ENCODE measurements at places on chromosomes 6 and 20.

GRCh38 chr20:14616003-14616402, 278.6 kb upstream of the FLRT3 start:
- DNase-seq, result no peak

- DNase-seq, result no peak
These were observed 78.7 kb downstream of the CEBPB start for GRCh38 chr20:50269091-50270033.

GRCh38 chr20:31570021-31570463, 35.0 kb upstream of the ID1 start:
- no peak for DNase-seq

DNA sequence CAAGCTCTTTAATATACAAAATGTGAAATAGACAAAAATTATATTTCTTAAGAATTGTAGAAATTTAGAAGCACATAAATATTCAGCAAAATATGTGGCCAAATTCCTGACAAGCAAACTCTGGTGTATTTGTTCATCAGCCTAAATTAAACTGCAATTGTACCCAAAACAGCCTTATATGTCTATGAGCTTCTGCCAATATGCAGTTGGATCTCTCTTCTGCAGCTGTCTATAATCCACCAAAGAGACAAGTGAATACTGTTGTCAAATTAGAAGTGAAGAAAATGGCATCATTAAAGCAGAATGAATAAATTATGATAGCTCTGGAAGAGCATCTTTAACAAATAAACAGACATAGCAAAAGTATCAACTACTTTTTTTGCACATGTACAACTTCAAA, 755.7 kb downstream of the GRIK2 start:
- DNase-seq, result no peak

DNA sequence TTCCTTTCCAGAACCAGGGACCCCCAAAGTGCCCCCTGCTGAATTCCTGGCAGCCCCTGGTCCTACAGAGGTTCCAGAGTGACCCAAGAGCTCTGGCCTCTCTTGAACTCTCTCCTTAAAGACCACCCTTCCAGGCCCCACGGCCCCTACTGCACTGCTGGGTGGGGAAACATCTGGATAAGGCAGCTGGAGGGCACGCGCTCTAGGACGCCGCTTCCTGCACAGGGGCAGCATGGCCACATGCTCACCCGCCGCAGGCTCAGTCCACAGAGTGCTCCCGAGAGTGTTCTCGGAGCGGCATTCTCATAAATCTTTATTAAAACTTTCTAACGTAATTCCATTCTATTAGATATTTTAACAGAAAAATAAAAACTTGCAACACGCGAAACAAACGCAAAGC, 37.0 kb downstream of the RRBP1 start:
- DNase-seq, result no peak

- DNase-seq, result no peak
These were observed 12.8 kb upstream of the TPD52L1 start for GRCh38 chr6:125140808-125141207.

DNA sequence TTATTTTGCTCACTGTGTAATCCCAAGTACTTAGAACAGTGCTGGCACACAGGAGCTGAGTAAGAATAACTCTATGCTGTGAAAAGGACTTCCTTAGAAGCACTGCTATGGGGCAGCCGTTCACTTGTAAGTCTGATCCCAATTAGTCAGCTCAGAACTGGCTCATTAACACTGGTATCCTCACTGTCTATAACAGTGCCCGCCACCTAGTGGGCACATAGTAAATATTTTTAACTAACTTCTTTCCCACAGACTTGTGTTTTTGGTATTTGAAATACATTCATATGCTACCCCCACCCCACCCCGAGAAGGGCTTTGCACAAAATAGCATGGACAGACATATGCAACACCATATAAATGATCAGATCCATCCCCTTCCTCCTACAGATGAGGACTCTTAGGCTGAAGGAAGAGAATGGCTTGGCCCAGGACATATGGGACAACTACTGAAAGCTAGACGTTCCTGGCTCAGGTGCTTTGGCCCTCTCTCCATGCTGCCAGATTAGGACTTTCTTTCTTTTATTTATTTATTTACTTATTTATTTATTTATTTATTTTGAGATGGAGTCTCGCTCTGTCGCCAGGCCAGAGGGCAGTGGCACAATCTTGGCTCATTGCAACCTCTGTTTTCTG, 47.1 kb downstream of the DST start:
- no peak for DNase-seq

DNA sequence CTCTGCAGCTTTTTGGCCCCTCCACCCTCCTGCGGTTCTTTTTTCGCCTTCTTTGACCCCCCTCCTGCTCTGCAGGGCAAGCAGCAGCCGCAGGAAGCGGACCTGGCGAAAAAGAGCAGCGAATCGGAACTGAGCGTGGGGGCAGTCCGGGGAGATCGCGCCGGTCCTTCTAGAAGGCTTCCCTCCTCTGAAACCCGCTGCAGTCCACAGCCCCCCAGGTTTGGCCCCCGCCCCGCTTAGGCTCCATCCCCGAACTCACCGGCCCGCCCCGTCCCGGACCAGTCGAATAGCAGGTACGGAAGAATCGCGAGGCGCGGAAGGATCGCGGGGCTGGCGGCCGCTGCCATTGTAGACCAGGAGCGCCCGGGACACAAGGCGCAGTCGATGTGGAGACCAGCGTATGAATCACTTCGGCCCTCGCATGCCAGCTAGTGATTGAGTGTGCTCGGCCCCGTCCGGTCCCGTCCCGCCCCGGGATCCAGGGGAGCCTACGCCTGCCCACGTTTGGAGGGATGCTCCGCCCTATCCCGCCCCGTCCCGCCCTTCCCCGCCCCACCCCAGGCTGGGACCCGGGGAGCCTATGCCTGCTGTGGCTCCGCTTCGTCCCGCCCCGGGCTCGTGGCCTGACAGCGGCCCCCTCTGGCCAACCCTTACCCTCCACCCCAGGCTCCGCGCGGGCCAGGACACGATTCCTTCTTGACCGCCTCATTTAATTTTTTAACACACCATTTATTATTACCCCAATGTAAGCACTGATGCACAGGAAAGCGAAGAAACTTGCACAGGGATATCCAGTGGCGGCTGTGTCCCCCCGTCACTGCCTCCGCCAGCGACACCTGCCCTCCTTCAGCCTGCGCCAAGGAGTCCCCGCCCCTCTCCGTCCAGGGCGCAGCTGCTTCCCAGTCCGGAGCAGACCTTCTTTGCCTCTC, at the start of gene ULBP3:
TSS of gene ULBP3 (minus strand) at position 402 of the 929 bp plus-strand sequence. CDS start at position 347, 55 bp downstream.
- no peak for DNase-seq

DNA sequence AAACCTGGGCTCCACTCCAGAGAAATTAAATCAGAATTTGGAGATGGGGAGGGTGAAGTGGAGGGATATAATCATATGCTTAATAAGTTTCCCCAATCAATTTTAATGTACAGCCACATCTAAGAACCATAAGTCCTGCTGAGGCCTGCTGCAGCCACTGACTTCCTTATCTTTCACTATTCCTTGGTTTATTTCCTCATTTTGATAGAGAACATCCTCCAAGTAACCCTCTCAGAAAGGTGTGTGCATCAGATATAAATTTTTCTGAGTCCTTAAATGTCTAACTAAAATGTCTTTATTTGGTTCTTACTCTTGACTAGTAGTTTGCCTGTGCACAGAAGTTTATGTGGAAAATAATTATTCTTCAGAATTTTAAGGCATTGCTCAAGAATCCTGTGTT, 23.7 kb upstream of the SIRT5 start:
- DNase-seq, result no peak

GRCh38 chr6:148465670-148466069, 123.0 kb downstream of the SASH1 start:
- DNase-seq, result no peak

DNA sequence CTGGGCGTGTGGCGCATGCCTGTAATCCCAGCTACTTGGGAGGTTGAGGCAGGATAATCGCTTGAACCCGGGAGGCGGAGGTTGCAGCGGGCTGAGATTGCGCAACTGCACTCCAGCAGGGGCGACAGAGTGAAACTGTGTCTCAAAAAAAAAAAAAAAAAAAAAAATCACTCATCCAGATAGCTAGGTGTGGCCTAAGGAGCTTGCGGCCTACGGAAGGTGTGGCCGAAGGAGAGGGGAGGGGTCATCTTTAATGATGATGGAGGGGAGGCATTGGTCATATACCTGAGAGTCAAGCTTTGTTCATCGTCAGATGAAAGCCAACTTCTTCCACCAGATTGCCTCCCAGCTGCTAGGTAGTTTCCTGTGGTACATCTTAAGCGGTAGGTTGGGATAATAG, 801 bp upstream of the PPARD start:
- DNase-seq, result no peak

DNA sequence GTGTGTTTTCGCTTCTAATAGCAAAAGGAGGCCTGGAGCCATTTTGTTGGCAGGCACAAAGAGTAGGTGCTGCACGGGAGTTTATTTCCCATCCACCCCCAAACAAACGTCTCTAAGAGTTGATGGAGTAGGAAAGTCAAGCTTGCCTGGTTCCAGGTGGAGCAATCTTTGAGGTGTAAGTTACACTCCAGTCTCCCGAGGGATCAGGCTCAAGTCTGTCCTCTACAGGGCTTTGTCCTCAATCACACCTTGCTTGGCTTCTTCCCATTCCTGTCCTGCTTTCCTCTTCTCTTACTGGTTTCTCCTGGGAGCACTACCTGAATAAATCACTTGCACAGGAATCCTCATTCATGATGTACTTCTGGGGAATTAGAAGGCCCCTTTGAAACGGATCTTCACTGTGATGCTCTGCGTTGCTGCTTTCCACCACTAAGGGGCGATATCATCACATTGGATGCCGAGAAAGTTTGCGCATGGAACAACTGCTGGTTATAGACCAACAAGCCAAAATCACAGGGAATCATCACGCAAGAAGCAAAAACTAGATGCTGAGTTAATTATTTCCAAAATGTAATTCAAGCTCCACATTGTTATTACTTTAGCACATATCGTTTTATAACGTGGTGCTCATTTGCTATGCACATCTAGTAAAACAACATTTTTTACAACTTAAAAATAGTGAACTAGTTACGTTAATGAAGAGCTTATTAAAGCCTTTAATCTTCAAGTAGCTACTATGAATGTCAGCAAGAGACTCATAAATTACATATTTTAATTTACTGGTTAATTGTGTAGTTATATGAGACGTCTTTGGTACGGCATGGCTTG, 156.8 kb downstream of the DNAH8 start:
- DNase-seq, result no peak

DNA sequence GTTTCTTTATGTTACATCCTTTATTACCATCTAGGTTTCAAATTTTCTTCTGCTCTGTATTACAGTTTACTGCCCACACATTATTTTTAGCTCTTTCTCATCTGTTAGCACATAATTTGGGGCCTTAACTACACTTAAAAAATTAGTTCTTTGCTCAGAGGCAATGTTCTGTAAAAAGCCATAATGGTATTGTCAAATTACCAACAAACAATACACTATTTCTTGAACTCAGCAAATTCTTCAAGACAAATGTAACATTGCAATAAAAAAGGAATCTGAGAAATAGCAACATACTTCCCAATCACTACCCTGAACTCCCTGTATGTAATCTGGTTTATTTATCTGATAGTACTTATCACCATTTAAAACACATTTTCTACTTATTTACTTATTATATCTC, 448.6 kb upstream of the OPRM1 start:
- DNase-seq, result no peak

DNA sequence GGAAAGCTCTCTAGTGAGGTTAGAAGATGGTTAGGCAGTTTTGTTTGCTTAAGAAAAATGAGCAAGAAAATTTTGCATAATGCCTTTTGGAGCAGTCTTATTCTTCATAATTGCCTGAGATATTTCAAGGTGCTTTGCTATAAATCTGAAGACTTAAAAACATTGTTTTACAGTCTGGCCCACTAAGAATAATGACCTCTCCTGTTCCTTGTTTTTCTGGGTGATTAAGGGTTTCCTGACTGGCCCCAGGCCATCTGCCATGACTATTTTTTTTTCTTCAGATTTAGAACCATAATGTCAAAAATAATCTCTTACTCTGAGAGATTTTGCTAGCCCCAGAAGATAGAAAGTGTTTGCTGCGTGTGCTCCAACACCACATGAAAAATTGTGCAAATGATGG, 72.3 kb upstream of the CENPW start:
- DNase-seq, result no peak

- DNase-seq, result no peak
These were observed 540 bp downstream of the SGK2 start for GRCh38 chr20:43559147-43559987.

GRCh38 chr6:10526156-10526555, 5.0 kb downstream of the GCNT2 start:
- no peak for DNase-seq

Data from NCI-H187 treated with DMSO at 0.1 percent for 48 hours (cell line).